ENCODE measurements at places on chromosomes 16 and 17.

DNA sequence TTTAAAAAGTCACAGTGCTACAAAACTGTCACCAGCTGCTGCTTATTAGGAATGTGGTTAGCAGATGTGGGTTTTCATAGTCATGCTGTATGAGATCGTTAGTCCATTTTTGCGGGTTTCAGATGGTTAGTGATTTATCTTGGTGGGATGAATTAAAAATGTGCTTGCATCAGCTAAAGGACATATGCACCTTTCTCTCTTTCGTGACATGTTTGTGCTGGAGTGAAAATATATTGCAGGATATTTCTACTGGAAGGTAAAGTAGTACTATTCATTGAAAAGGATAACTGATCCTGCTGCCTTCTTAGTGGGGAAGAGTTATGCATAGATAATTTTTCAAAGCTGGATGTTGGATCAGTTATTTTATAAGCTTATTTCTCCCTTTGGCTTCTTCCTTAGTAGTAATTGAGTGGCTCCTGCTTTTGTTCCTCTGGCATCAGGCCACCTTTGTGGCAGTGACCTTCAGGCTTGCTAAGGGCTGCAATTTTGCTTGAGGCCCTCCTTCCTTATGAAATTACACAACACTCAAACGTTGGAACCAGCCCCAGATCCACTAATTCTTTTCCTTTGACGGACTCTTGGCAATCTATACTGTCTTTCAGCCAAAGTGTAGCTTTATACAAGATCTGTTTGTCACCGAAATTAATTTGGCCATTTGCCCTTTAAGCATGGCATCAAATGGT, 7.5 kb upstream of the SNTB2 start:
- DNase-seq, result peak; percentile 46

GRCh38 chr17:13086142-13086769, 68.4 kb upstream of the ELAC2 start:
- DNase-seq, result no peak

- DNase-seq, result no peak
Observed at GRCh38 chr16:4787627-4788482, at the start of gene SEPTIN12. Gene SEPTIN12, minus strand, starts transcription at chr16:4788345. Its CDS starts 700 bp downstream, at chr16:4787645.

DNA sequence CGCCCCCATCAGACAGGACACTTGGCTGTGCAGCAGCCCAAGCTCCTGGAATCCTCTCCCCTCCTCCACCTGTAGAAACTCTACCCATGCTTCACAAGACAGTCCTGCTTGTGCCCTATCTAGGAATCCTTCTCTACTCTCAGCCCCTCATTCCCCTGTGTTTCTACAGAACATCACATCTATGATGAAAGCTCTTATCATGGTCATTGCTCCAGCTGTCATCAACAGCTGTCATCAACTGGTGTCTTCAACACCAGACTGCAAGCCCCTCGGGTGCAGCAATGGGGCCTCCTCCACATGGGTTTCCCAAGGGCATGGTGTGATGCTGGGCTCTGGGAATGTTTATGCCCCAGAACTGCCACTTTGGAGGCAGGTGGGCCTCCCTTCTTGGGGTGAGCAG, 21.1 kb upstream of the CDRT4 start:
- no peak for DNase-seq

Measured in NCI-H2081 (cell line).